Brain pericyte (primary cell): ENCODE measurements at places on chromosomes 6 and 20.
A peak's percentile ranks its signal among the peaks of the same experiment; 100 is the strongest.

DNA sequence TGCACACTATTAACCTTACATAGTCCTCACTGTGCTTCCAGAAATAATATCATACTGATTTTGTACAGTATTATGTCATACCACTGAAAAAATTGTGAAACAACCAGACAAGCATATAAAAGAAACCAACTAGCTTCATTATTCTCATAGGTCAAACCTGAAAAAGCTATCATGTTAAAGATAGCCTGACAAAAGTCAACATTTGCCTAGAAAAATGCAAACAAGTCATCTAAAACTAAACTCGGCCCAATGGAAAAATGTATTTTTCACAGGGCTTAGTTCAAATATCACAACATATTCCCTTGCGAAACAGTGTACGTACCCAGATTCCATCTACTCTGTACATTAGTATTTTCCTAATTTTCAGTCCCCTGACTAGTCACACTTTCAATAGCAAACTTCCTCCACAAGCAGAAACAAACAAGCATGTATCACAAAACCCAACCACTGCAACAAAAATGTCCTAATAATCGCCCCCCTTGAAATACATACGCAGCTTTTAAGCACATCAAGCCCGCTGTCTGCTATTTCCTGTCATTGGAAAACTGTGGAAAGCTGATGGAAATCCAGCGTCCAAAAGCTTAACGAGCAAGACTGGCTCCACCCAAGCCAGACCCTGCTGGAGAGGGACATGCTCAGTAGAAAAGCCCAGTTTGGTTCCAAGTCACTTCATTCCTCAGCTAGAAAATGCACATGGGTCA, 93.1 kb downstream of the EPB41L2 start:
- no peak for DNase-seq

- DNase-seq: no peak
Observed at GRCh38 chr6:149419696-149420404, 19.8 kb downstream of the SUMO4 start.

- peak; percentile 15 for DNase-seq
Observed at GRCh38 chr20:35994994-35995453, 26.6 kb downstream of the CNBD2 start.

GRCh38 chr20:52025938-52026337, 165.6 kb downstream of the ZFP64 start:
- no peak for DNase-seq

DNA sequence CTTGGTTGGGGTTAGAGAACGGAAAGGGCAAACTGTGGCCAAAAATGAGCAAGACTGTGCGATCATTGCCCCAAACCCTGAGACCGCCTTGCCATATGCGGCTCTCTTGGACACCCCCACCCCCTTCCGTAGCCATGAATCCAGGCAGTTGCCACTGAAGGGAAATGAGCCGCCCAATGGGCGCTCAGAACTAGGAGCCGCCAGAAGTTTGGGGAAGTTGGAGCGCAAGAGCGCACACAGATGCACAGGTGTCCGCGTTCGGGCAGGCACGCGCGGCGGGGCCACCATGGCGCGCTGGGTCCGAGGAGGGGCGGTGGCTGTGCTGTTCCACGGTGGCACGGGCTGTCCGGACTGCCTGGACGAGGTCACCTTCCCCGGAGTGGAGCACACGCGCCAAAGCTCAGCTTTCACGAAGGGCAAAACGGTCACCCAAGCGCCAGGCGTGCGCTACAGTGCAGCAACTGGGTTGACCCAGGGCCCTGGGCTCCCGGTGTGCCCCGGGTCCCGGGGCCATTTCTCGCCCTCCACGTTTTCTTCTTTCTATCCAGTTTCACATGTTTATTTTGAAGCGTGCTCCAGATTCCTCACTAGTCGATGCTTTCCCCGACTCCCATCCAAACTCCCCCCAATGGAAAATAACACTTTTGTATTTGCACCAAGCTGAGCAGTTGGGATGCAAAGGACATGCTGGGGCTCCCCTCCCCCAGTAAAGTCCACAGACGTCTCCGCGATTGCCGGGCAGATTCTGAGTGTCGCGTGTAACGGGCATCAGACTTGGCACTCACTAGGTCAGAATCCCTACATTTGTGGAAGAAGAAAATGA, 906 bp upstream of the PDE10A start:
- no peak for DNase-seq

DNA sequence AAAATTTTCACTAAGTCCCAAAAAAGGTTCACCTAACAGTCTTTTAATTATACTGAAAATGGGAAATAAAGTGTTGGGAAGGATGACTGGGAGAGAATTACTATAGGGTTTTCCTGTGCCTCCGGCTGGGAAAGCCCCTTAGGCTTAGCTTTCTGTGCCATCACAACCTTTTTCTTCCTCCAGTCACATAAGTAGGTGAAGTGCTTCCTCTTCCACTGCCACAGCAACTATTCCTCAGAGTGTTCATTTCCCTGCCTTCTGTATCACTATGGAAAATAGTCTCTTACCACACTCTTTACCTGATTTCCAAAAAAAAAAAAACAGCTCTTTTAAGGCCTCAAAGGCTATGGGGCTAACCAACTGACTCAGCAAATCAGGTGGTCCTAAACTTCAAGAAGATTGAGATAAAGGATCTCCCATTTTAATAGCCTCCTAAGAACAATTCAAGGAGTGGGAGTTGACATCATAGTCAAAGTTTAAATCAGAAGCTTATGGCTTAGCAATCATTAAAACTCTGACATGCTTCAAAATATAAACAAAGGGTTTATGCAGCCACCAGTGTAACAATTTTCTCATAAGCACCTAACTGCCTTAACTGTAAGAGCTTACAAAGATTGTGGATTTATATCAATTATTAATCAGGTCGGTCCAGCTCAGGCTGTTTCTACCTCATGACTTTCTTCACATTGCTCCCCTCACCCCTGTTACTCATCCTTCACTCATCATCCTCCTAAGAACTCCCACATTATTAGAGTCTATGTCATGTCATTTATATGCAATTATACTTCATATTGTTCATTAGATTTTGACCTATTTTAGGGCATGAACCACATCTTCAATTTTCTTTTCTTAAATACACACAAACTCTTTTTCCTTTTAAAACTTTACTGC, 95.3 kb downstream of the RNGTT start:
- no peak for DNase-seq

- peak; percentile 83 for DNase-seq
Observed at GRCh38 chr6:32952817-32953739, at the start of gene HLA-DMA. TSS of gene HLA-DMA (minus strand) at chr6:32953097. CDS start at chr6:32953036, 61 bp downstream.

GRCh38 chr6:125808060-125808459, 17.3 kb downstream of the NCOA7 start:
- no peak for DNase-seq

DNA sequence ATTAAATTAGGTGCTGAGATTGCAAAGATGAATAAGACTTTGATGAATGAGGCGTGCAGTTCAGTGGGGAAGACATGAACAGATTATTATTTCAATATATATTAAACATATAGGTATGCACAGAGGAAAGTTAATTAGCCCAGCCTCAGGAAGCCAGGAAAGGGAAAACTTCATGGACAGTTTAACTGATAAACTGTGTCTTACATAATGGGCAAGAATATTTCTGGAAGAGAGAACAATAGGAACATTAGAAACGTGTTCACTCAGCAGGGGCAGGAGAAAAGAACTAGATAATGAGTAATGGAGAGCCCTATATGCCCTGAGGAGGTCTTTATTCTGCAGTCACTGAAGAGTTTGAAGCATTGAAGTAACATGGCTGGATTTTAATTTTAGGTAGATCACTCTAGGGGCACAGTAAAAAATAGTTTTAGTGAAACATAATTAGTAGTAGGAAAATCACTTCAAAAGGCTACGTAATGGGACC, 23.6 kb downstream of the CEP57L1 start:
- DNase-seq: no peak

DNA sequence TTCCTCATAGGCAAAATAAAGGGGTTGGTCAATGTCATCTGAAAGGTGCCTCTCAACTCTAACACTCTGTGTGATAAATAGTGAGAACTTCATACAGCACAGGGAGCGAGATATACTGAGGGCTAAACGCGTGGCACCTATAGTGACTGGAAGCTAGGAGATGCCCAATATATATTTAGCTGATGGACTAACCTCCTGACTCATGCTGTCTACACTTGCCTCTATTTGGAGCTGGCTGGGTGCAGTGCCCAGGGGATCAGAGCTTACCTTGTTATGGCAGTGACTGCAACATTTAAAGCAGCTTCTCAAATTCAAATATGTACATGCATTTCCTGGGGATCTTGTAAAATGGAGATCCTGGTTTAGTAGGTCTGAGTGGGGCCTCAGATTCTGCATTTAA, 111.6 kb upstream of the PLN start:
- DNase-seq: no peak

DNA sequence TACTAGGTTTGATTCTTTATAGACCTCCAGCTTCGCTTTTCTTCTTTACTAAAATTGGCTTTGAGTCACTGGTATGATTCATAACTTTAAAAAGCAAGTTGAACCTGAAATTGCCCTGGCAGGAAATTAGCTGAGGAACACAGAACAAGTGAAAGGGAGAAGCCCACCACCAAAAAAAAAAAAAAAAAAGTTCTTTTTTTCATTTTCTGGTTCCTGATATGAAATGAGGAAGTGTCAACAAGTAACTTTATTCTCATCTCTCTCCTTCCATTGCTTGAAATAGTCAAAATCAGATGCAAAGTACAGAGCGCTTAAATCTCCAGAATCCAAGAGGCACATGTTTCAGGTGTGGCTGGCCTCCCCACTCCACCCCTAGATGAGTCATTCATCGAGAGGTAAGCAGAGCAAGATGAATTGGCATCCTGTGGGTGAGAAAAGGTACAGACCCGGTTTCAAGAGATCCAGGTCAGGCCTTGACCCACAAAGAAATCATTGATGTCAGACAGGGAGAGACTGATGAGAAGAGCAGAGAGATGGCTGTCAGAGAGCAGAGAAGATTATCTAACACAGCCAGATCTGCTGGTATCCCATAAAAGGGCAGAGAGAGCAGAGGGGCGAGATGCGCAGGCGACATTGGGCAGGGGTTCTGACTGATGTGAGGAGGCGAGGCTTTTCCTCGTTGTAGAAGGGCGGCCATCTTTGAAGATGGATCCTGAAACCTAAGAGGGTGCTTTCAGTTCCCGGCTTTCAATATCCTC, 54.8 kb upstream of the MBOAT1 start:
- DNase-seq: no peak

- no peak for DNase-seq
Observed at GRCh38 chr20:53804920-53805894, 211.6 kb upstream of the ZNF217 start.

- peak; percentile 24 for DNase-seq
Observed at GRCh38 chr6:84847390-84848160, 83.2 kb upstream of the TBX18 start.

GRCh38 chr6:106257195-106257594, 68.4 kb downstream of the ATG5 start:
- DNase-seq: no peak

- no peak for DNase-seq
Observed at GRCh38 chr20:63151554-63152321, 64.2 kb downstream of the YTHDF1 start.

DNA sequence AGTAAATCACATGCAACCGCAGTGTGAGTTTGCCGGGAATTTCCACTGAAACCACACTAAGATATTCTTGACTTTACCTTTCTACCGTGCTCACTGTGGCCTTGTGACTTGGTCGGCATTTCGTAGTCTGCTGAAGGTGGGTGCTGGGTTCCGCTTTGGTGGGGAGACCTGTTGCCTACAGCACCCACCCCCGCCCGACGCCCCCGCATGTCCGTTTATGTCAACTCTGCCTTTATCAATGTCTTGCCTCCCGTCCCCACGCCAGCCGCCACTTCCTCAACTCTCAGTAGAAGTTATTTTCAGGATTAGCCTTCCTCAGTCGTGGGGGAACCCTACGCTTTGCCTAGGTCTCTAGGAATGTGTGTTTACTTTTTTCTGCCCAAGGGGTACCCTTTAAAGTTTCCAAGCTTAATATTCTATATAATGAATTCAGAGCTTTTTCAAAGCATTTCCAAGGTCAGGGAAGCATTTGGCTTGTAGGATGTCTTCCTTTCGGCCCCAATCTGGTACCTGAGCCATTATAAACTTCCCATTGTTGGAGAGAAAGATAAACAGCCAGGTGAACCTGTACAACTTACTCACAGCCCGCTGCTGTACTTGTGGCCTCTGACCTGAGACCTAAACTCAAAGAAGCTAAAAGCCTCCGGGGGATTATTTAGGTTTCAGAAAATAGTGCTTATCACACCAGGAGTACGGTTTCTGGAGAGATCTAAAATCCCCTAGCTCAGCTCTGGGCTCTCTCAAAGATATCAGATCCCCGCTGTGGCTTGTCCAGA, 54.2 kb downstream of the TBC1D7 start:
- no peak for DNase-seq

DNA sequence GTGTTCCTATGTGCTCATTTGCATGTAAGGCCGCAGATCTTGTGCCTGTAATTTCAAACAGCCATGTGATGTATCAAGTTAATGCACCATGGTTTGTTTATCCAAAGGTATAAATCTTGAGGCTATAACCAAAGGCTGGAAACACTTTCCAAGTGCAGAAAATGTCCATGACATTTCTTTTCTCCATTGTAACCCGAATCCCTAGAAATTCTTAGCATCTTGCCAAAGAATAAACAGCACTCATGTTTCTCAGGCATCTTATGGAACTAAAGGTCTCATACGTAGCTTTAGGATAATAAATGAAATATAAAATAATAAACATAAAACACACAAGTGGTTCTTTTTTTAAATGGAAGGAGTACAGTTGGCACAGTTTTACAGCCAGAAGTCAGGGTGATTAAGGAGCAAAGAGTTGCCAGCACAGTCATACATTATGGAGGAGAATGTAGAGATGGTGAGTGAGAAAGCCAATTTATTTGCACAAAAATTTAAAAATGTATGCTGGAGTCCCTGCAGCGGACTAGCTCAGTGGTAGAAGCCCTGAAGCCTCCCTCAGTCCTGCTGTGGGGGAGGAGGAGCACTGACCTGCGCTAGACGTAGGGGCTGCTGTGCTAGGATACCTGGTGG, 18.0 kb downstream of the CDH26 start:
- no peak for DNase-seq
